GF-D8 (cell line): ENCODE measurements at places on chromosomes 2 and 18.
A peak's percentile ranks its signal among the peaks of the same experiment; 100 is the strongest.

DNA sequence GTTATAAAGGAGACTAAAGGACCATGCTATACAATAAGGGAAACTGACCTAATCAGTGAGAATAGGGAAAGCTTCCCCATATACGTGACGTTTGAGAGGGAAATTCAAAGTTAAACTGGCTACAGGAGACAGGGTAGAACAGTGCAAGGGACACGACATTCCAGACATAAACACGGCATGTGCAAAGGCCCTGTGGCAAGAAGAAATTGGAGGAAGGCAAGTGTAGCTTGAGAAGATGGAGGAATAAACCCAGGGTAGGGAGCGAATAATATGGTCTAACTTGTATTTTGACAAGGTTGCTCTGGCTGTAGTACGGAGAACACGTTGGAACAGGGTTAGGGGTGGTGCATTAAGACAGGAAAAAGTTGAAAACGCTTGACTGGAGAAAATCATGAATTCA, 49.8 kb upstream of the RIOK3 start:
- DNase-seq: no peak

DNA sequence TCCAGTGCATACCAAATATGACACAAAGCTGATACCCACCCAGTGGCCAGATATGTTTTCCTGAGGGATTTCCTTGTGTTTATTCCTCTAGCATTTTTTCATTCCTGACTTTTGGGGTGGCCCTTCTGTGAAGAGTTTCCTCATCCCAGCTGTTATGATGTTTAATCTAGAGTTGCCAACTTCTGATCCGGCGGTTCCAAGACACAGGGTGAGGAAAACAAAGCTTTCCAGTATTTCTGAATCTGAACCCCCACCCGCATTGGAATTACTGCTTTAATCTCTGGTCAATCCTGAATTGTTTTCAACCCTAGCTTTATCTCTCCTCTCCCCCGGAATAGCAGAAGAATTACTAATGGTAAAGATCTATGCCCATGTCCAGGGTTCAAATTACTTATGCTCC, 39.2 kb upstream of the PNPT1 start:
- DNase-seq: no peak

DNA sequence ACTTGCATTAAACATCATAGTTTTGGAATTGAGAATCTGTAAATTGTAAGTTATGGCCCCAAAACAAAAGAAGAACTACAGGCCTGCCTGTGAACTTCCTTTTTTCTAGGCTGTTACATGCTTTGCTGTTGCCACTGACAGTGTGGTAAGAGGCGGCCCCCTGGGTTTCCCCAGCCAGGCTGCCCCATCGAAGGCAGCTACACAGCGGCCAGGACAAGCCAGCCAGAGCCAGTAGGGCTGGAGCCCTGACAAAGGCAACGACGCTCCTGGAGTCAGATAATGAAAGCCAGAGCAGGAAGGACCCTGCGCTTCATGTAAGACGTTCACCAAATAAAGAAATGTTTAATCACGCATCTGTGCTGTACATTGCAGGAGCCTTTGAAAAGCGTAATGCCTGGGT, 55.0 kb downstream of the ANKRD44 start:
- DNase-seq: peak; percentile 90

- no peak for DNase-seq
Observed at GRCh38 chr18:58209326-58209725, 165.3 kb downstream of the NEDD4L start.

- DNase-seq: no peak
Observed at GRCh38 chr2:2993172-2993692, 384.4 kb downstream of the EIPR1 start.

GRCh38 chr2:20291106-20291564, 59.5 kb downstream of the PUM2 start:
- peak; percentile 9 for DNase-seq

DNA sequence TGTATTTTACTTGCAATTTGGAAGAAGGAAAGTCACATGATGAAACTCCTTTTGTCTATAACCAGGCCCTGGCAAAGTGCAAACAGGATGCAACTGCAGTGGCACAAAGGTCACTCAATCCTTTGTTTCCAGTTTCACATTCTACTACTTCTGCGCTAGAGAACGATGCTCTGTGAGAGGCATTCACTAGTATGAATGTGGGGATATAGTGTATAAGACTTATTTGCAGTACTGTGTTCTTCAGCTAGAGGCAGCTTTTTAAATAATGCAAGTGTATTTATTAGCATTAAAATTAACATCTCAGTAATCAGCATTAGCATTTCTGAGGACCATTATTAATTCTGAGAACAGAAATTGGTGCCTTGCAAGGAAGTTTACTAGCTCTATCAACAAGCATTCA, 68.9 kb downstream of the PRPF40A start:
- DNase-seq: no peak

- DNase-seq: peak; percentile 92
Observed at GRCh38 chr2:68908392-68908970, 37.3 kb upstream of the BMP10 start.

GRCh38 chr2:70124983-70125480, 37.8 kb downstream of the PCBP1 start:
- peak; percentile 31 for DNase-seq

DNA sequence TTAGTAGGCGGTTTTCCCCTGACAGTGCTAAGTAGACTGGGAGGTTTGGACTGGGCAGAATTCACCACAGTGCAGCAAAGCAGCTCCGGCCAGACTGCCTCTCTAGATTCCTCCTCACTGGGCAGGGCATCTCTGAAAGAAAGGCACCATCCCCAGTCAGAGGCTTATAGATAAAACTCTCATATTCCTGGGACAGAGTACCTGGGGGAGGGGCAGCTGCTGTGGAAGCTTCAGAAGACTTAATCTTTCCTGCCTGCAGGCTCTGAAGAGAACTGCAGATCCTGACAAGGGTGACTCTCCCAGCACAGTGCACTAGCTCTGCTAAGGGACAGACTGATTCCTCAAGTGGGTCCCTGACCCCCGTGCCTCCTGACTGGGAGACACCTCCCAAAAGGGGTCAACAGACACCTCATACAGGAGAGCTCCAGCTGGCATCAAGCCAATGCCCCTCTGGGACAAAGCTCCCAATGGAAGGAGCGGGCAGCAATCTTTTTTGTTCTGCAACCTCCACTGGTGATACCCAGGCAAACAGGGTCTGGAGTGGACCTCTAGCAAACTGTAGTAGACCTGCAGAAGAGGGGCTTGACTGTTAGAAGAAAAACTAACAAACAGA, 266.8 kb upstream of the CRIM1 start:
- no peak for DNase-seq

DNA sequence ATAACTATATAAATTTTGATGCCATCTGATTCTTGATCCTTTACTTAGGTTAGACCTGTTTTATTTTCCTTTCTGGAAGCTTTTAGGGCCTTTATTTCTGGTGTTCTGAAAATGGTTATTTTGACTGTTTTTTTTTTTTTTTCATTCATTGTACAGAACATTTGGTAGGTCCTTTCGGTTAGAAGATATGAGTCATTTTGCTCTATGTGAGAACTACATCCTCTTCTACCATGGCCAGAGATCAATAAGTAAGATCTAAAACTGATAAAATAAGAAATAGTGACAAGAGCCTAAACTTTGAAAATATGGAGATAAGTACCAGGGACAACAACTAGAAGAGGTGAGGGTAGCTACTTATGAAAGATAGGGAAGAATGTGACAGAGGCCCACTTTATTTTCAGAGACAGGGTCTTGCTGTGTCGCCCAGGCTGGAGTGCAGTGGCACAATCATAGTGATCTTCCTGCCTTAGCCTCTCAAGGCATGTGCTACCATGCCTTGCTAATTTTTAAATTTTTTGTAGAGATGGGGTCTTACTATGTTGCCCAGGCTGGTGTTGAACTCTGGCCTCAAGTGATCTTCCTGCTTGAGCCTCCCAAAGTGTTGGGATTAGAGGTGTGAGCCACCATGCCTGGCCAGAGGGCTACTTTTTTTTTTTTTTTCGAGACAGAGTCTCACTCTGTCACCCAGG, 66.5 kb downstream of the EIF2AK3 start:
- DNase-seq: no peak

GRCh38 chr2:6301426-6301825, 564.3 kb downstream of the CMPK2 start:
- DNase-seq: no peak

GRCh38 chr2:195696012-195696411, 39.0 kb downstream of the SLC39A10 start:
- DNase-seq: no peak

DNA sequence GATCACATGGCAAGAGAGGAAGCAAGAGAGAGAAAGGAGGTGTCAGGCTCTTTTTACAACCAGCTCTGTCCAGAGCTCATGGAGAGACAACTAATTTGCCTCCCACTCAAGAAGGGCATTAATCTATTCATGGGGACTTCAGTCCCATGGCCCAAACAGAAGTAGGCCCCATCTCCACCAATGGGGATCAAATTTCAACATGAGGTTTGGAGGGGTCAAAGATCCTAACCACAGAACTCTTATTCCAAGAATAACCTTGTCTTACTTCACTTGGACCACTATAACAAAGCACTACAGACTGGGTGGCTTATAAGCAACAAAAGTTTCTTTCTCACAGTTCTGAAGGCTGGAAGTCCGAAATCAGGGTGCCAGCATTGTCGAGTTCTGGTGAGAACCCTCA, 31.8 kb downstream of the GRB14 start:
- no peak for DNase-seq

- DNase-seq: no peak
Observed at GRCh38 chr2:201854221-201854801, 48.0 kb downstream of the CDK15 start.

GRCh38 chr2:120586507-120587278, 149.0 kb upstream of the GLI2 start:
- DNase-seq: no peak

DNA sequence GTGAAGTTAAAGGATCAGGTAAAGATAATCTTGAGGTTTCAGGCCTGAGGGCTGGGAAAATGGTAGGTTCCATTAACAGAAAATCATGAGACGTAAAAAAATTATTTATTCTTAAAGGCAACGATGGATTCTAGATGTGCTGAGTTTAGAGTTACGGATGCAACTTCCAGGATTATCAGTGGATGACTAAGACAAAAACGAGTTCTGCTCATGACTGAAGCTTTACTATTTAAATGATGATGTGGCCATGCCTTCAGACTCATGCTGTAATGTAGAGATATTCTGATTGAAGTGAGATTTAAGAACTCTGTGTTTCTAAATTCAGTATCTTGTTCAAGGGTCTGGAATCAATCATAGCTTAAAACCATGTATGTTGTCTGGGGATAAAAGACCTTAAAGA, 5.0 kb downstream of the TMEM237 start:
- DNase-seq: no peak

- DNase-seq: no peak
Observed at GRCh38 chr2:24903161-24904103, 16.6 kb downstream of the ADCY3 start.

GRCh38 chr2:241843321-241844065, 15.2 kb downstream of the PDCD1 start:
- DNase-seq: no peak

- DNase-seq: no peak
Observed at GRCh38 chr2:19851116-19851695, 50.6 kb downstream of the TTC32 start.

- no peak for DNase-seq
Observed at GRCh38 chr2:23721454-23721826, 205.5 kb downstream of the ATAD2B start.

DNA sequence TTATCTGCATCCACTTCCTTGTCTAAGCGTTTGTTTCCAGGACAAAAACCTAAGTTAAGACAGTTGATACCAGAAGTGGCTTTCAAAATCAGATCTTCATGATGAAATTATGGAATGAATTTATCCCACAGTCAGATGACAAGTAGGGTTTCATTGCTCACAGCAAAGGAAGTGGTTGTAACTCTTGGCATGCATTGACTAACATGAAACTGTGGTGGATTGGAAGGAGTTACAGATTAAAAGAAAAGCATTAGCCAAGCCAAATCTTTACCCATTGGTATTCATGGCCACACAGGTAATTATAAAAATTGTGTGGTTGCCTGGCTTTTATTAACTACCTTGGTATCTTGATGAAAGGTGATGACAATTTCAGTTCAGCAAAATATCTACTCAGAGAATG, 438.0 kb upstream of the NXPH2 start:
- no peak for DNase-seq

GRCh38 chr18:63169853-63170252, 149.7 kb downstream of the BCL2 start:
- no peak for DNase-seq

- no peak for DNase-seq
Observed at GRCh38 chr2:240952496-240953246, 45.7 kb upstream of the SNED1 start.

- no peak for DNase-seq
Observed at GRCh38 chr2:11711751-11712150, 34.7 kb upstream of the LPIN1 start.

DNA sequence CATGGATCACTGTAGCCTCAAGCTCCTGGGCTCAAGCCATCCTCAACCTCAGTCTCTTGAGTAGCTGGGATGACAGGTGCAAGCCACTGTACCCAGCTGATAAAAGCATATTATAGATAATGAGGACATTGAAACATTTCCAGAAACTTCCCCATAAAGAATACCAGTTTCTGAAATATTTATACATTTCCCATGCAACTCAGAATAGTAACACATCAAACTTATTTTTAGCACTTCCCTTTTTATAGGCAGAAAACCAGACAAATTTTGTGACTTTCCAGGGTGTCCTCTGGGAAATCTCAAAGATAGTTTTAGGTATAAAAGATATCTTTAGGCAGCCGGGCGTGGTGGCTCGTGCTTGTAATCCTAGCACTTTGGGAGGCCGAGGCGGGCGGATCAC, 25.1 kb upstream of the DPYSL5 start:
- DNase-seq: no peak

GRCh38 chr2:190235551-190236075, 84.0 kb downstream of the HIBCH start:
- no peak for DNase-seq

- DNase-seq: no peak
Observed at GRCh38 chr18:75408554-75409506, 18.7 kb downstream of the SMIM21 start.

DNA sequence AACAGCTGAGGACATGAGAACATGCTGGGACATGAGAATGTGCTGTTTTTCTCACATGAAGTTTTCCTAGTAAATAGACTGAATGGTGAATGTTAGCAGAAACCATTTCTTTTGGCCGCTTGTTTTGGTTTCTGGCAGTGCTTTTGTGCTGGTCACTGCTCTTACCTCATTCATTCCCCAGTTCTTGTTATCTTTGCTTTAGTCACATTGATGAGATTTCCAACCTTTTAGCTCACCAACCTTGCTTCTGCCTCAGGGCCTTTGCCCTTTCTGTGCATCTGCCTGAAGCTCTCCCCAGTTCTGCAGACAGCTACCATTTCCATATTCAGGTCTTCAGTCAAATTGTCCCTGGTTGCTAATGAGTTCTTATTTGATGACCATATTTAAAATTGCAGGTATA, 91.6 kb downstream of the PTPRM start:
- DNase-seq: no peak
